ENCODE measurements at places on chromosomes 5 and 9.

GRCh38 chr5:137268646-137269045 lies 230.5 kb downstream of the SPOCK1 start:
- DNase-seq = no peak

DNA sequence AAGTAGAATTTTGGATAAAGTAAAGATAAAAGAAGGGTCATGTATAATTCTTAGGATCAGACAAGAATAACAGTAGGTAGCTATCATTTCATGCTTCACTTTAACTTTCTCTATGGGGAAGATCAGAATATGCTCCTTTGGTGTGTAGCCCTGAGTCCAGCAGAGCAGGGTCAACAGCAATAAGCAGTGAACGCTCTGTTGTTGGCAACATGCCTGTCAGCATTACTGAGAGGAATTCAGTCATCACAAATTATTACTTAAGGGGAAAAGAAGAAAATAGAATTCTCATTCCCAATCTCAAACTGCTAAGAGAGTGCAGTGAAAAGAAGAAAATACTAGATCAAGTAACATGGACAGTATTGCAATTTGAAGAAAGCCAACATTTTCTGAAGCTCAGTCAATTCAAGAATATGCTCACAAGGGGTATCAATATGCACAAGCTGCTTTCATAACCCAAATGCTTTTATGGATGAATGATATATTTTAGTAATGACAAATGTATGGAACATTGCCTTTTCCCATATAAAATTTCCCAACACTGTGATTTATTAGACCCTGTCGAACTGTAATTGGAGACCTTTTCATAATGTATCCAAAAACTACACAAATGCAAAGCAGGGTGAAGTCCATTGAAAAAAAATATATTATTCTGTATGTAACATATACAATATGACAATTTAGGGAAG lies 1359.4 kb downstream of the EFNA5 start:
- DNase-seq = no peak

GRCh38 chr5:124519396-124519795 lies 227.0 kb downstream of the ZNF608 start:
- DNase-seq = no peak

DNA sequence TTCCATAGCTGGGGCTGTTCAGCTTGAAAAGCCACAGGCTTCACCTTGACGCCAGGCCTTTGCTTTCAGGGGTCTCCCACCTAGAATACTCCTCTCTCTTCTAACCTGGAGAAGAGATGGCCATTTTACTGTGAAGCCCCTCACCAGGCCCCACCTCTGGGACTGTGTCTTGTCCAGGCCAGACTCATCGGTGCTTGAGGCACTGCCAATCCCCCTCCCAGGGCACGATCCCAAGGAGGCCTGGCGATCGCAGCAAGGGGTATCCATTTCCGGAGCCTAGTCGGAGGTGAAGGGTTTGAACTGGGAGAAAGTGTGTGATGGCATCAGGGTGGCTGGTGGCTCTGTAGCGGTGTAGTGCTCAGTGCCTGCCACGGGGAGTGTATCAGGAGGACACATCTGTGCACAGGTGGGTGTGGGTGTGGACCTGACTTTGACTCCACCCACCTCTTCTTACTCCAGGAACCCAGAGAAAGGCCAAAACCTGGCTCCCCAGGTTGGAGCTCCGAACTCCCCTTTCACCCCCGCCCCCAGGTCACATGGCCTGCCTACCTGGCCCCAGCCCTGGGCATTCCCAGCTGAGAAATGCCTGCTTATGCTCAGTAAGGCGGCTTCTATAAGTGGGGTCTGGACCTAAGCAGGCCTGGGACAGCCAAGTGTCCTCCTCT lies 27.4 kb upstream of the ENHO start:
- DNase-seq = no peak

DNA sequence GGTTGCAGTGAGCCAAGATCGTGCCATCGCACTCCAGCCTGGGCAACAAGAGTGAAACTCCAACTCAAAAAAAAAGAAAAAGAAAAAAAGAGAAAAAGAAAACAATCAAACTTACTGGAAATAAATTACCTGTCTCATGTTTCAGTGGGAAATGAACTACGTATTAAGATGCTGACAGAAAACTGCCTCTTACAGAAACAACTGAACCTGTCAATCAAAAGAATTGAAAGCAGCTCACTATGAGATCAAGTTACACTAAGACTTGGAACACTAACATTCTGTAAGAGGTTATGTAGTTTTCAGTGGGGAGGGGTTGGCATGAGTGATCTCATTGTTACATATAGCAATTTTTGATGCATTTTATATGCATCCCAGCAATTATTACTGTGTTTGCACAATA lies 64.4 kb upstream of the SPATA31E1 start:
- no peak for DNase-seq

DNA sequence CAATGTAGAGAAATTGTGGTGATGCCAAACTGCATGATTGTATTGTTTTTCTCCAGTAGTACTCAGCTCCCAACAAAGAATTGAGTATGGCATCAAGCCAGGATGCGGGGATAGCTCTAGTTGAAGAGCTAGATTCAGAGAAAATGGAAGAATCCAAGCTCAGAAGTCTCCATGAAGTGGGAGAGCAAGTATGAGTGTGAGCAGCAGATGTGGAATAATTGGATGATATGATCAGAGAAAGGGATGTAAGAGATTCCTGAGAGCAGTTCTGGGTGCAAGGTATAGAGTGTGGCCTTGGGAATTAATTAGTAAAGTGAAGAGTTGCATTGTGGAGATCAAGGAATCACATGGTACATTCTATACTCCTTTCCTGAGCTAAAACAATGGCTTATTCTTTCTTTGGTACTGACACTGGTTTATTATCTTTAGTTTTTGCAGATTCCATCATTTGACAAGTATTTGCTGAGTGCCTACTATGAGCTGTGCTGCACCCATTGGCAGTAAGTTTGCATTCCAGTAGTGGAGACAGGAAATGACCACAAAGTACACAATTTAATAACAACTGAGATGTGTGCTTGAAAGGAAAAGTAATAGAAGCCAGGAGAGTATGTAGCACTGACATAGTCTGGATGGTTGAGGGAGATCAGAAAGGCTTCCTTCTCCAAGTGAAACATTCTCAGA lies 177.1 kb downstream of the CPLANE1 start:
- no peak for DNase-seq

- DNase-seq = no peak
Measured at GRCh38 chr5:66744040-66744439, 147.8 kb downstream of the MAST4 start.

- no peak for DNase-seq
Measured at GRCh38 chr5:59097712-59098111, 514.8 kb downstream of the RAB3C start.

- no peak for DNase-seq
Measured at GRCh38 chr5:9524941-9525340, 20.9 kb downstream of the SEMA5A start.

DNA sequence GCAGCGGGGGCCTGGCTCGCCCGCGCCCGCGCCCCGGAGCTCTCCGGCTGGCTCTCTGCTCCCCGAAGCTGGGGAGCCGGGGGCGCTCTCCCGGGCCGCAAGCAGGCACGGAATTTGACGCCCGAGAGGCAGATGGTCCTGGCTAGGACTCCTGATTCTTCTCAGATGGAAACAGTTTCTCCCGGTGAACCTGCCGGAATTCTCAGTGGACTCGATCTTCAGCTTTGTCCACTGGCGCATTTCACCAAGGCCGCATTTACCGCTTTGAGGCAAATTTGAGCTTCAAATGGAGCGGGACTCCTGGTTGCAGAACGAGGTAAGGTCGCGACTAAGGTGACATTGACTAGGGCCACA lies 305.7 kb upstream of the KCNN2 start:
- DNase-seq = no peak

Measured in activated CD4-positive, alpha-beta T cell treated with anti-CD3 and anti-CD28 coated beads, Interleukin-2, amount 50 U/mL, for 1 hour (primary cell).